ENCODE measurements at places on chromosomes 12 and 14. TPM values are rescaled to one million over a fixed set of nuclear protein-coding genes. Genes with fewer than 3 reads are reported as not detected.

TAS2R9 gene
- not detected for total RNA-seq

DNA sequence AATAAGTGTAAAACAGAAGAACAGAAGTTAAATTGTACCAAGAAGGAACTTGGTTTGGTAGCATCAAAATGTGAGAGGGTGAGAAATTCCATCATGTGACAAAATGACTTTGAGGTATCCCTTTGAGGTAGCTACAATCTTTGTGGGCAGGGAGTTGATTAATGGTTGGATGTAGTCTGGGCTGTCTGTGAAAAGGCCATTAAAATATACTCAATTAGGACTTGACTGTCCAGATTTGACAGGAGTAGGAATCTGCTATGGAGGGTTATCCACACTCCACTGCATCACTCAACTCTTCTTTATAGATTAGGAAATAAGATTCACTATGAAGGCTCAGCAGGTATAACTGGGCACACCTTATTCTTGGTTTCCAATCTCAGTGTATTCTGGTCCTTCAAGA is 7.4 kb upstream of the YBX3 start:
- no peak for DNase-seq

DNA sequence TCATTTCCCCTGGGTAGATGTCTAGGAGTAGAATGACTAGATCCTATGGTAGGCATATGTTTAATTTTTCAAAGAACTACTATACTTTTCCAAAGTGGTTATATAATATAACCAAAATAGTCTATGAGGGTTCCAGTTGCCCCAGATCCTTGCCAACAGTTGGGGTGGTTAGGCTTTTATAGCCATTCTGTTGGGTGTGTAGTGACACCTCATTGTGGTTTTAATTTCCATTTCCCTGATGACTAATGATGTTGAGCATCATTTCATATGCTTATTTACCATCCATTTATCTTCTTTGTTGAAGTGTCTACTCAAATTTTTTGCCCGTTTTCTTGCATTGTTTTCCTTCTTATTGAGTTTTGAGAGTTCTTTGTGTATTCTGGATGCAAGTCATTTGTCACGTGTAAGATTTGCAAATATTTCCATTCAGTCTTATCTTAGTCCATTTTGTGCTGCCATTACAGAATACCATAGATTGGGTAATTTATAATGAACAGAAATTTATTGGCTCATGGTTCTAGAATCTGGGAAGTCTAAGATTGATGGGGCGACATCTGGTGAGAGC is 4.7 kb downstream of the SYNE2 start:
- no peak for DNase-seq

RNU4-1 gene
- 2,308 TPM for total RNA-seq

- DNase-seq, result no peak
Observed at GRCh38 chr14:101813833-101814232, 52.3 kb downstream of the PPP2R5C start.

PRPH gene
- total RNA-seq, result 5.6 TPM

- no peak for DNase-seq
Observed at GRCh38 chr12:116878567-116879508, 2.4 kb downstream of the HRK start.

DNA sequence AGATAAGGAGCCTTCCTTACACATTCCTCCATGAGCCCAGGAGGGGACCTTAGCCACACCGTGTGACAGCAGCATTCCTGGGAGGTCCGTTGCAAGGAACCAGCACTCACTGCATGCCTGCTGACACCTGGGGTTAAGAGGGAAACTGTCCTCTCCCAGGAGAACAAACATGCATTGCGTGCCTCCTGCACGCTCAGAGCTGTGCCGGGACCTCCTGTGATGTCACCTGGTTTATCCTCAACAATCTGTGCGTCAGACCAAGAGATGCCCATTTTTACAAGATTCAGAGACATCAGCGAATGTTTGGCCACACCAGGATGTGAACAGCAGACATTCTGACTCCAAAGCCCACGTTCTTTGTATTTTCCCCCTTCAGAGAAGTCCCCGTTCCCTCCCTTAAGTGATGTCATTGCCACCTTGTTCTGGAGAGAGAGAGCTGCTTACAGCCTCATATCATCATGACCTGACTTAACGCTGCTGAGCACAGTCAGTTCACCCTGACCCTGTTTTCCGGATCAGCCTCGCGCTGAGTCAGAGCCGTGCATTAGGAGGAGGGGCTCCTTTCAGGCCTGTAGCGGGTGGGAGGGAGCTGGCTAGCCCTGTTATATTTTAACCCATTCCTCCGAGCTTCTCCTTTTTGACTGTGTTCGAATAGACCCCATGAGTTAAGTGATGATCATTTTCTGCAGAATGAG is 36.2 kb downstream of the TMEM120B start:
- peak; percentile 82 for DNase-seq

GRCh38 chr12:106315523-106315922 is 13.0 kb downstream of the TCP11L2 start:
- no peak for DNase-seq

All from uterus (tissue), 4 donors.